ENCODE measurements at places on chromosomes 6 and 20. TPM values are rescaled to one million over a fixed set of nuclear protein-coding genes. Genes with fewer than 3 reads are reported as not detected.

Gene PPIL4
- 38.0 TPM for total RNA-seq

DNA sequence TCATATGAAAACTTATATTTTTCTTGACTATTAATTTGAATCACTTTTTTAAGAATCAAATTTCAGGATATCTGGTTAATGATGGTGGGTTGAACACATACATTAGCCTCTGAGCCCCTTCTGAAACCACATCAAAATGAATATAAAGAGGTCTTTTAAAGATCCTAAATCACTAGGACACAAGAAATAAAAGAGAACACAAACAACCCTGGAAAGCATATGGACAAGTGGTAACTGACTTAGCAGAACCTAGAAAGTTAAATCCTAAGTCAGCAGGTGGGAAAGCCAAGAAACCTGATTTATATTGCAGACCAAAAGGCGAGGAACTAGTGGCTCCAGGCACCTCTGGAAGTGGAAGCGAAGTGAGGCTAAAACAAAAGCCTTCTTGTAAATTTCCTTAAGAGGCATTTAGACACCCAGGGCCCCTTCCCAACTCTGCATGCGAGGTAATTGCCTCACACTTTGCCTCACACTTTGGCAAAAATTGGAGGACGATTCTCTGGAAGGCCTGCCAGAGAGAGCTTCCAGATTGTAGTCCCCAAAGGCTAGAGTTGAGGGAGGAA is 293.9 kb downstream of the KHDC1L start:
- no peak for DNase-seq

Gene TMEM14B
- 107 TPM for total RNA-seq

- DNase-seq: no peak
Observed at GRCh38 chr6:170420791-170421776, 114.5 kb downstream of the FAM120B start.

Measured in H9 (cell line).